ENCODE measurements at places on chromosomes 2 and 18. TPM values are rescaled to one million over a fixed set of nuclear protein-coding genes. Genes with fewer than 3 reads are reported as not detected.

Gene TNFRSF11A
- total RNA-seq: 0.09 TPM

Gene C2orf92
- total RNA-seq: 1.5 TPM

Gene GYPC
- 125 TPM for total RNA-seq

Gene DAW1
- total RNA-seq: 0.55 TPM

Gene SRD5A2
- total RNA-seq: not detected

Gene AUP1
- 62.7 TPM for total RNA-seq

Gene SERPINE2
- total RNA-seq: 786 TPM

Gene ABCG5
- not detected for total RNA-seq

All from smooth muscle cell of bladder (primary cell).